GM23248 (cell line): ENCODE measurements at places on chromosomes 16 and 17.

DNA sequence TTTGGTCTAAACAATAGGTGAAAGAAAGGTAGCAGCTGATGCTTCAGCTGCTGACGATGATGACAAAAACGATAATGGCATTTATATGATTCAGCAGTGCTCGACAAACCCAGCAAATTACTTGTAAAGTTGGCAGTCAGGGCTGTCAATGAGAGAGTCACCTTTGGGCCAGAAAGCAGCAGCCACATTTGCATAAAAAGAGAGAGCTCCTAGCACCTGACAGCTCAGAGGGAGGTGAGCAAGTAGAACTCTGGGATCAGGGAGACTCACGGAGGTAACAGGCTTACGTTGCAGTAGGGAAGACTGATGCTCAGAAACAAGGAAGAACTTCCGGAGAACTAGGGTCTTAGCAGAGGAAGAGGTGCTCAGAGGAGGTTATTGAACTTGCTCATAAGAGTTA, 291.9 kb upstream of the ZFHX3 start:
- DNase-seq = no peak

DNA sequence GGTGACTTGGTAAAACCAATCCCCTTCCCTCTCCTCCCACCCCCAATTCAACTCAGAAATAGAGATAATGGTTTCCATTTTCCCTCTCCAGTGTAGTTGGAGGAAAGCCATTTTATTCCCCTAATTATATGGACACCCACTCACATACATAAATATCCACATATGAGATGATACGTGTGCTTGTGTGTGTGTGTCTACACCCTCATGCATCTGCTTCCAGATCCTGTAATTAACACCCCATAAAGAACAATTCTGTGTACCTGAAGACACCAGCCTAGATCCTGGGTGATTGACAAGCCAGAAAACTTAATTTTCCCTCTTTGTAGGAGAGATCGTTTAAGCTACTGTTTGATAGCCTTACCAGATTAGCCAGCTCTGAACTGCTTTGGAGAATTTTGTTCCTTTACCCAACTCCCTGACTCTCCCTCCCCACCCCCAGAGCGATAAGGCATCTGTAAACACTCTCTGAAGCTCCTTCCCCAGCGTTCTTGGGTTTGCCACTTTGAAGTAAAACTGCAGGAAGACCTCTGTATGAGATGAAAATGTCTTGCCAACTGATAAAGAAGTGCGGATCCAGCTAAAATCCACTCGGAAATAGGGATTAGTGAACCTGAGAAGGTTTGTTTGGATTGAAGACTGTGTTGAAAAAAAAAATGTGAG, 175.7 kb downstream of the RGS9 start:
- DNase-seq = no peak

- DNase-seq = peak; percentile 48
These were observed 50.8 kb downstream of the PITPNM3 start for GRCh38 chr17:6505425-6506142.

GRCh38 chr16:16120044-16120381, 103.3 kb downstream of the ABCC6 start:
- DNase-seq = no peak

DNA sequence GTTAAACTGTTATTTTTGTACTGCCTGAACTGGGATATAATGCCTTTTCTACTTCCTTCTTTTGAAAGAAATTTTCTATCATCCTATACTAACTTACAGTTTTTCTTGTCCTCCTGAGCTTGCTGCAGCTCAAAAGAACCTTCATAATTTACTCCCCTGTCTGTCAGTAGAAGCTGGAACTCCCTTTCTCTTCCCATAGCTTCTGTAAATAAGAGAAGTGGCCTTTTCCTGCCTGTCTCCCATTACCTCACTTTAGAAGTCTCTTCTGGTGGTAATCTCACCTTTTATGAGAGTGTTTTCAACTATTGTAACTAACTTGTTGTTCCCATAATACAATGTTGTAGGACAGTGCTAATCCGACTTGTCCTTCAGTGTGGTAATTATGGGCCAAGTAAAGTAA, 246.7 kb upstream of the TBX2 start:
- no peak for DNase-seq

GRCh38 chr17:52674686-52675085, 516.2 kb upstream of the CA10 start:
- no peak for DNase-seq

DNA sequence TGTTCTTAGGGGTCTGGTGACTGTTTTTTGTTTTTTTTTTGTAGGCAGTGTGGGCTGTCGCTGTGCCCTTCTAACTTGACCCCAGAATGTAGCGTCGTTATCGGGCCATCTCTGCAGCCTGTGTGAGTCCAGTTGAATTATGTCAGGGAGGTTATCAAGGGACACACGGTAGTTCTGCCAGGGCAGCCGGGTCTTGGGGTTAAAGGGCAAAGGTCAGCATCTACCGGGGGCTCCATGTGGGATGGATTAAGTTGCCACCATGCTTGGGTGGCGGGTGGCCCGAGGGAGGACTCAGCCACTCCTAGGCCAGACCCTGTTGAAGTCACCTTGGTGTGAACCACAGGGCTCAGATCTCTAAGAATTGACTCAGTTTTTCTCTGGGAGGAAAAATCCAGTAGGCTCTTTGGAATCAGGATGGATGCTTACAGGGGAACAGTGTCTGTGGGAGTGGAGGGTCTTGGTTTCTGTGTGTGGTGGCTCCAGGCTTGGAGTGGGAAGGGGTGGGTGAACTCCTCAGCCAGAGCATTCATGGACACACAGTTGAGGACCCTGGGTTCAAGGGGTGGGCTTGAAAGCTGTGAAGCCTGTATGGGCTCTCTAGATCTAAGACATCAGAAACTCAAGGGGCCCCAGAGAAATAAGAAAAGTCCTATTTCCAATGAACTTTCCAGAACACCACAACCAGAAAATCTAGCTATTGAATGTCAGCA, 191.7 kb downstream of the IRF8 start:
- DNase-seq = no peak

GRCh38 chr17:19673623-19674022, 25.1 kb downstream of the ALDH3A2 start:
- DNase-seq = peak; percentile 42

DNA sequence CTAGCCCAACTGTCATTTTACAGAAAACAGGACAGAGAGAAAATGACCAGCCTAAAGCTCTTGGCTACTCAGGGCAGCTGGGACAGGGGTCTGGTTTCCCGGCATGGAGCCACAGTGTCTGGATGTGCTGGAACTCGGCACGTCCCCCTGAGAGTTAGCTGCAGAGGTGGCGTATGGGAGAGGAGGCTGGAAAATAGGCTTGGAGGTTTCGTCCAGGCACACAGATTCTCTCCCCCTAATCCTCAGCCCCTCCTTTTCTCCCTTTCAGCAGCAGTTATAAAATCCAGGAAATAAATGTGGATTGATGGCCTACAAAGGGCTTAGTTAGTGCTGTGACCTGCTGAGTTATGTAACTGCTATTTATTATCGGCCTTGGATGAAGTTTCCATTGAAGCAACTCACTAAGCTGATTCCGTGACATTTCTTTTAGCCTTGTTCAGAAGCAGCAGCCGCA, 89.5 kb upstream of the TOB1 start:
- no peak for DNase-seq

DNA sequence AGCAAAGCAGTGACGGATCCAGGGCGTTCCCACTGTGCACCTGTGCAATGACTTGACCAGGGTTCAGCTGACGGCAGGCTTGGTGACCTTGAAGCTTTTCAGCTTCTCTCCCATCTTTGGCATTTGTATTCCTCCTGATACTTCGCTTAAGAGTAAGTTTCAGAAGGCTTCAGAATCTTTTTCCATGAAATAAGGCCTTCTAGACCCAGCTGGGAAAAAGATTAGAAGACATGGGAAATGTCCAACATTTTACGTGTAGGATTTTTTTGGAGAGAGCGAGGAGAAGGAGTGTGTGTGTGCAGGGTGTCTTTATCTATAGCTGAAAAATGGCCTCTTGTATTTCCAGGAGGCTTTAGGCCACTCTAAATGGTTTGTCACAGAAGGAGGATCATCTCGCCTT, 104.1 kb downstream of the BANP start:
- DNase-seq = no peak

DNA sequence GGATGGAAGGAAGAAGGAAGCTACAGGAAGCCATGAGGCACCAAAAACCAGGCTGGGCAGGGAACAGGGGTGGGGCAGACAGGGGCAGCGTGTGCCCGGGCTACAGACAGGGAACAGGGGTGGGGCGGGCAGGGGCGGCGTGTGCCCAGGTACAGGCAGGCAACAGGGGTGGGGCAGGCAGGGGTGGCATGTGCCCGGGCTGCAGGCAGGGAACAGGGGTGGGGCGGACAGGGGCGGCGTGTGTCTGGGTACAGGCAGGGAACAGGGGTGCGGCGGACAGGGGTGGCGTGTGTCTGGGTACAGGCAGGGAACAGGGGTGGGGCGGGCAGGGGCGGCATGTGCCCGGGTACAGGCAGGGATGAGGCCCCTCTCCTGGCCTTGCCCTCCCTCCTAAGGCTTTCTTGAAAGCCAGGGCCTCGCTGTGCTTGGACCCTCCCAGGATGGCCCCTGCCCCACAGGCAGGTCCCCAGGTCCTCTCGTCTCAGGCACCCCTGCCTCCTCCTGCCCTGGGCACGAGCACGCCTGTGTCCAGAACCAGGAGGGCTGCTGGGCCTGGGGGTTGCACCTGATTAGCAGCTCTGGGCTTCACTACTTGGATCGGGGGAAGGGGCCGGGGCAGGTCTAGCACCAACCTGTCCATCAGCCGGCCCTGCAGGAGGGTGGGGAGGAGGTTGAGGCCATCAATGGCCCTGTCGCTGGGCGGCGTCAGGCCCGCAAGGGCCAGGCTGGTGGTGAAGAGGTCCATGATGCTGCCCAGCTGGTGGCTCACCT, 14.5 kb upstream of the APRT start:
- no peak for DNase-seq

DNA sequence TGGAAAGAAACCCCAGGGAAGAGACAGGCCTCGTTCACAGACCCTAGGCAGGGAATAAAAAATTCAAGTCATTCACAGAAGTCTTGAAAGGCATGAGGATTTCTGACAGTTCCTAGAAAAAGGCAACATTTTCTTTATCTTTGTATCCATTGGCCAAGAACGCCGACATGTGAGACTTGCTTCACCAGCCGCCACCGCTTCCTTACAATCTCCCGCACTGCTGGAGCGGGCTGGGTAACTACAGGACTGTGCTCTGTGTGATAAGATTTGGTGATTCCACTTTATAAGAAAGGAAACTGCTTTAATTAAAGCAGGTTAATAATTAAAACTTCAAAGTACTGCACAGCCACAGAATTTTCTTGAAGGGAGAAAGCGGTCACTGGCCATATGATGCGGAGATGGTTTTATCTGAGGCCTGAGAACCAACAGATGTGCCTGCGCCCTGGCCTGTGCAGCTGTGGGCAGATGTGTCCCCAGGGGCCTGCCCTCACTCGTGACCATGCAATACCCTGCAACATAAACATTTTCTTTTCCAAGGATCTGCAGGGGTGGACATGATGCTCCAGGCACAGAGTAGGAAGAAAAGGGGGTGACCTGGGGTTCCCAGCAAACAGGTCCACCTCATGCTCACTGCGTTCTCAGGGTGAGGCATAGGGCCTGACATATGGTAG, 13.0 kb upstream of the LGALS3BP start:
- no peak for DNase-seq

DNA sequence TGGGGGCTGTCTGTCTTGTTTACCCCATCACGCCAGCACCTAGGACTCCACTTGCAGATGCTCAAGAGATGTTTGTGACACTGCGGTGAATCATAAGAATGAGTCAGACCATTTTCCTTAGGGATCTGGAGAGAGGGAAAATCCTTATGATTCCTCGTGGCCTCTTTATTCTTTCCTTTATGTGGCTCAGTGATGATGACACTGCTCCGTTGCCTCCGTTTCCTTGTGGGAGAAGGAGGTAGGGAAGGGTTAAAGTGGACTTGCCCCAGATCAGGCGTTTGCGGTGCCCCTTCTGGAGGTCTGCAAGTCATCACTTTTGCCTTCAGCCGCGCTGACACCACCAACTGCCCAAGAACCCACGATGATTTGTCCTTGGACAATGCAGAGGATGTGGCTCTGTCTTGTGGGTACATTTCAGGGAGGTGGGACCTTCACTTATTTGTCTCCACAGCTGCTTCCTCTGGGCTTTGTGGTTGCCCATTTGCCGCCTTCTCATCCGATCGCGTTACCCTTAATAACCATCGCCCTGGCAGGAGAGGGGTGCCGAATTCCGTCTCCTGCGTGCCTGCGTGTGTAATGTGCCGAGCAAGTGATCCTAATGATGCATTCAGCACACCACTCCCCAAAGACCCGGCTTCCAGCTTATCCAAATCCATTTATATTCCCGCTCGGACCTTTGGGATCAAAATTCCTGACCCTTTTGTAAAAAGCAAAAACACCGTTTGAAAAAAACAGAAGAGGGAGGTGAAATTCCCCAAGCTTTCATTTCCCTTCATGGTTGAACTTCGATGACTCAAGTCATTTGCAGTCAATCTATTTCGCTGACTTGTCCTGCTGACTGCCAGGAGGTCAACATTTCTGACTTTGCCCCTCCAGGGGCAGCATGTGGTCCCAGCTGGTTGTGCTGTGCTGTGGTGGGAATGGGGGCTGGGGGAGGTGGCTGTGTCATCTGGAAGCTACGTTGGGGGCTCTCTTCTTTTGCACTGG, 87.2 kb upstream of the IRX3 start:
- DNase-seq = peak; percentile 83

DNA sequence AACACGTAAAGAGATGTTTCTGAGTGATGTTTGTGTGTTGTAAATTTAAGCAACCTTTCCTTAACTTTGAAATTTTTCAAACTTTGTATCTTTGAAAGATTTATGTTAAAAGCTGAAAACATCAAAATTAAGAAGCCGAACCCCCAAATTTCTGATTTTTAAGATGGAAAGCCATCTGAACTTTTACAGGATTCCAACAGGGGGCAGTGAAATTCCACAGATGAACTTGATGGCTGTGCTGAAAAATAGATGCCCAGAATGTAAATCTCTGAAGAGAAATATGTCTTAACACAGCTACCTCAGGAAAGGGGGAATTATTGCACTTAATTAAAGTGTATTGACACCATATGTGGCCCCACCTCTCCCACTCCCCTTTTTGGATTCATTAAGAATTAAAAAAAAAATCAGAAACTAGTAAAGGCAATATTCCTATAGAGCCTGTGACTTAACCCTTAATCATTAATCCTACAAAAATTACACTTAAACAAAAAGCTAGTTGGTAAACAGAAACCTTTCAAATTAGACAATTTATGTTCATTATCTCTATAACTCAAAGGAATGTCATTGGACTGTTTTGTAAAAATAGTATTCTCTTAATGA, 597.9 kb downstream of the KCNJ2 start:
- DNase-seq = peak; percentile 61

- no peak for DNase-seq
These were observed 70.9 kb upstream of the KIFC3 start for GRCh38 chr16:57873218-57873617.

- DNase-seq = peak; percentile 20
These were observed 1.5 kb downstream of the SLC16A6 start for GRCh38 chr17:68289473-68289872.

- DNase-seq = no peak
These were observed 8.9 kb downstream of the CCNF start for GRCh38 chr16:2438121-2438520.

DNA sequence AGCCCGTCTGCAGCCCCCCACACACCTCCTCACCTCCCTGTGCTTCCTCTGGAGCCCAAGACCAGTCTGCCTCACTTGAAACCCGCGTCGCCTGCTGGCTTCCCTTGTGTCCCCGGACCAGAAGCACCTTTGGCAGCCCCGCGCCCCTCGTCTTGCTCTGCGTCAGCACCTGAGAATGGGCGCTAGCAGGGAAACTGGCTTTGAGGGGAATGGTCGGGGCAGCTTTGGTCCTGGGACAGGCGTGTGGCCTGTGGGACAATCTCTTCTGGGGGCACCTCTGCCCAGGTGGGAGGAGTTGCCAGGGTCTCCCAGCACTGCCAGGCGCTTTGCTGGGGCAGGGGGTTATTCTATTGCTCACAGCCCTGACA, 3.6 kb upstream of the MAFG start:
- no peak for DNase-seq

GRCh38 chr16:927406-927805, 43.4 kb downstream of the LMF1 start:
- no peak for DNase-seq
